NCI-H748 treated with DMSO at 0.1 percent for 48 hours (cell line): ENCODE measurements at places on chromosomes 1 and 21.

- DNase-seq, result no peak
Observed at GRCh38 chr1:182861994-182862393, 22.8 kb downstream of the DHX9 start.

GRCh38 chr21:39429445-39429844, 16.1 kb downstream of the LCA5L start:
- no peak for DNase-seq

DNA sequence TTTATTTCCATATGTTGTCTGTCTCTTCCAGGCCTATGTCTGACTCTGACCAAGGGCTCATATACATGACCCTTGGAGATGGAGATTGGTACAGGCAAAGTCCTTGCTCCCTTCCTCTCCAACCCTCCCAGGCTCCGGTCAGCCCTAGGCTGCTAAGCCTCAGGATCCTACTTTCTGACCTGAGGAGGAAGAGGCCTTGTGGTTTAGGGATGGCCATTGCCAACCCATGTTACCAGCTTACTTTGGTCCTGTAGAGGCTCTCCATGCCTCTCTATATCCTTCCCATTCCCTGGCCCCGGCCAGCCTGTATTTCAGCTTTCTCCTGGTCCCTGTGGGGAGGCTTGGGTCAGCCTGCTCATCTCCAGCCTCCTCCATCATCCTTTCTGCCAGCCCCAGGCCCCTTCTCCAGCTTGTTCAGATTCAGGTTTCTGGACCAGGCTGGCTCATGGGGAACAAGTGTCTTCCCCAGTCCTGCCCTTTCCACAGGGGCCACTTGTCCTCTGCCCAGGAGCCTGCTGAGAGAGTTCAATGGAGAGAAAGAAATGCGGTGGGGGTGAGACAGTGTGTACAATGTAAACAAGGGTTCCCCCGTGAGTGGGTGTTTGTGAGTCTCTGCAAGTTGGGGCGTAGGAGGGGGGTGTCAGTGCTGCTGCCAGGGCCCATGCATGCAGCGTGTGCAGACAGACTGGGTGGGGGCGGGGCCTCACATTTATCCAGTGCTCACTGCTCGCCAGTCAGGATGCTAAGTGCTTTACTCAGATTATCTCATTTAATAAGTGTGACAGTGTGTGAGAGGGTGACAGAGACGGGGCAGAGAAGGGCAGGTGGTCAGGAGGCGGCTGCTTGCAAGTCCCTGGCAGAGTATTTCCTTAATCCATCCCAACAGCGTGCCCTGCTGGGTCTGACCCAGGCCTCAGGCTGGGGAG, 31.3 kb upstream of the FOXO6 start:
- DNase-seq, result no peak

- no peak for DNase-seq
Observed at GRCh38 chr1:172818841-172819527, 160.1 kb downstream of the FASLG start.

DNA sequence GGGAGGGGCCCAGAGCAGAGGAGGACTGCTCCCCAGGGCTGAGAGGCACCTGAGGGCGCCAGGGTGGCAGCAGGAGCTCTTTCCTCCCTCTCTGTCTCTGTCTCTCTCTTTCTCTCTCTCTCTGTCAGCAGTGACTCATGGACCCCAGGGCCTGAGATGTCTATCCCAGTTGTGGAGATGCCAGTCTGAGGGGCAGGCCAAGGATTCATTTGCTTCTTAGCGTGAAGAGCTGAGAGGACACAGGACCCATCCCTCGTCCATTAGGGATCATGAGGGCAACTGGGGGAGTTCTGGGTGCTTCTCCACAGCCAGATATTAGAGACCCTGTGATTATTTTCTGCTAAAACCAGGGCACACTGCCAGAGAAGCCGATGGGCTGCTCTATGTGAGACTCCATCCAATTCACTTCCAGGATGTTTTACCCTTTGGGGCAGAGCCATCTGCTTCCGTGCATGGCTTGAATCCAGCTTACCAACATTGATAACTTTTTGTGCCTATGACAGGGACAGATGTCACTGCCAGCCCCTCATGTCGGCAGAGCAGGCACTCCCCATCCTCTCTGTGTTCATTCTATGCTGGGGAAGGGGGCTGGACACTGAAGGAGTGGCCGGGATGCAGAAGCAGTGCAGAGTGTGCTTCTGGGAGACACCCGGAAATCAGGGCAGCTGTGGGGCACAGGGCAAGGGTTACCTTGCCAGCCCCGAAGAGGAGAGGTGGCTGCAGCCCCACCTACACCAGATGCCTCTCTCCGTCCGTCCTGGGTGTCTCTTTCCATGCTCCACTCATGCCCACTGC, 4.1 kb upstream of the PCBP3 start:
- no peak for DNase-seq

GRCh38 chr1:21930080-21930571, 7.0 kb downstream of the HSPG2 start:
- DNase-seq, result no peak

GRCh38 chr1:101613546-101613945, 376.7 kb downstream of the S1PR1 start:
- no peak for DNase-seq

- DNase-seq, result peak; percentile 13
Observed at GRCh38 chr1:157170677-157171515, 32.7 kb upstream of the ETV3 start.

- no peak for DNase-seq
Observed at GRCh38 chr1:211118407-211119102, 15.4 kb downstream of the KCNH1 start.

- no peak for DNase-seq
Observed at GRCh38 chr1:213585402-213585801, 402.4 kb upstream of the PROX1 start.

DNA sequence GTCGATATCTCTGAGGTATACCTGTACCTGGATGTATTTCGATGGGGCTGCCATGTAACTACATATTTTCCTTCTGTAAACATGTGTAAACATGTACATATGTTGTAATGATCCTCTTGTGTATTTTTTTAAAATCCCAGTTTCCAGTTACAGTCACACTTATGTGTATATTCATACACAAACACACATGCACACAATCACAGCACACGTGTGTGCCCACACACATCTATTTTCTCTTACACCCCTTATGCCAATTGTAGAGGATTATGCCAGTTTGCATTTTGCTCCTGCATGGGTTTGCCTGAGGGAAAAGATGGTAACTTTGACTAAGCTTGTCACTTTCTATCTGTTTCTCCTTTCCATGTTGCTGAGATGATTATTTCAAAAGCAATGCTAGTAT, 10.1 kb downstream of the SYT14 start:
- DNase-seq, result no peak

GRCh38 chr1:154418923-154419619, 13.9 kb downstream of the IL6R start:
- no peak for DNase-seq

- DNase-seq, result no peak
Observed at GRCh38 chr1:61013189-61013945, 69.0 kb upstream of the NFIA start.

GRCh38 chr1:18886003-18886335, 16.4 kb downstream of the ALDH4A1 start:
- DNase-seq, result no peak

- no peak for DNase-seq
Observed at GRCh38 chr1:204085876-204086275, 13.0 kb downstream of the SOX13 start.

DNA sequence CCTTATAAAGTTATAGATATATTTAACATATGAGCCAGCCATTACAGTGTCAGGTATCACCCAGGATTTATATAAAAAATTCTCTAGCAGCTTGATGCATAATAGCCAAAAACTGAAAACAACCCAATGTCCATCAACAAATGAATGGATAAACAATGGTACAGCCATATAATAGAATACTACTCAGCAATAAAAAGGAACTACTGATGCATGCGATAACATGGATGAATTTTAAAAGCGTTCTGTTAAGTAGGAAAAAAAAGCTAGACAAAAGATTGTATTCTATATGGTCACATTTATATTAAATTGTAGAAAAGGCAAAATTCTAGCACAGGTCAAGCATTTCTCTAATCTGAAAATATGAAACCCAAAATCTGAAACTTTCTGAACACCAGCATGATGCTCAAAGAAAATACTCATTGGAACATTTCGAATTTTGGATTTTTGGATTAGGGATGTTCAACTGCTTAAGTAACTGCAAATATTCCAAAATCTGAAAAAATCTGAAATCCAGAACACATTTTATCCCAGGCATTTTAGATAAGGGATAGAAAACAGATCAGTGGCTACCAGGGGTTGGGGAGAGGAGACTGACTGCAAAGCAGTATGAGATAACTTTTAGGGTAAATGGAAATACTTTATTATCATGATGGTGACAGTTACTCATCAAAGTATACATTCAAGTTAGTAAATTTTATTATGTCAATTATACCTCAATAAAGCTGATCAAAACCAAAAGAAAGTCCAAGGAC, 22.0 kb downstream of the SLC16A1 start:
- DNase-seq, result no peak

DNA sequence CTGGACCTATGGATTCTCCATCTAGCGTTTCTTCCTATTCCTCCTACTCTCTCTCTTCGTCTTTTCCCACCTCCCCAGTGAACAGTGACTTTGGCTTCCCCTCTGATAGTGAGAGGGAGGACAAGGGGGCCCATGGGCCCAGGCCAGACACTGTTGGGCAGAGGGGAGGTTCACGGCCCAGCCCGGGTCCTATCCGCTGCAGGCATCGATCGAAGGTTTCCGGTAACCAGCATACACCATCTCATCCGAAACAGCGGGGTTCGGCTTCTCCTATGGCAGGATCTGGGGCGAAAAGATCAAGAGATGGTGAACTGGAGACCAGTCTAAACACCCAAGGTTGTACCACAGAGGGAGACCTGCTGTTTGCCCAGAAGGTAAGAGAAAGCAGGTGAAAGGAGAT, 906 bp downstream of the CIART start:
- no peak for DNase-seq
